NK-92 treated with Interleukin-12 subunit alpha and Interleukin-12 subunit beta, amount 100 ng/mL, for 24 hours (cell line): ENCODE measurements at places on chromosomes 1 and 21.

- DNase-seq: no peak
Observed at GRCh38 chr1:110341146-110341871, 2.1 kb downstream of the RBM15 start.

DNA sequence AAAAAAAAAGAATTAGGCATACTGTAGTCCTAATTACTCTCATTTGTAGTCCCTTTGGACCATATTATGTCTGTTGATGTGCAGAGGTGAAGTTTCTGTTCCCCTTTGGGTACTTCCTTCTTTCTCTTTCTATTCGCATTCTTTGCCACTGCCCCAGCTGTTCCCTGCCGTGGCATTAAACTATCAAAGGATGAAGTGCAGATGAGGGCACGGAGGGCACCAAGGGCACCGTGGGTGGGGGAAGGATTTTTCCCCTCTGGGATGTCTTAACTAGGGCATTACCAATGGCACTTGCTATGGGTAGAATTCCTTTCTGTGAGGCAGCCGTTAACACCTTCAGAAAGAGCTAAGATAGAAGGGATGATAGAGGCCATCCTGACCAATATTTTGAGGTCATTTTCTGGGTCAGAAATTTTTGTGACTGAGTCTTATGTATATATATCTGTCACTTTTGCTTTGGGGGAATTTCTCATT is 4.9 kb upstream of the MAPKAPK2 start:
- no peak for DNase-seq

DNA sequence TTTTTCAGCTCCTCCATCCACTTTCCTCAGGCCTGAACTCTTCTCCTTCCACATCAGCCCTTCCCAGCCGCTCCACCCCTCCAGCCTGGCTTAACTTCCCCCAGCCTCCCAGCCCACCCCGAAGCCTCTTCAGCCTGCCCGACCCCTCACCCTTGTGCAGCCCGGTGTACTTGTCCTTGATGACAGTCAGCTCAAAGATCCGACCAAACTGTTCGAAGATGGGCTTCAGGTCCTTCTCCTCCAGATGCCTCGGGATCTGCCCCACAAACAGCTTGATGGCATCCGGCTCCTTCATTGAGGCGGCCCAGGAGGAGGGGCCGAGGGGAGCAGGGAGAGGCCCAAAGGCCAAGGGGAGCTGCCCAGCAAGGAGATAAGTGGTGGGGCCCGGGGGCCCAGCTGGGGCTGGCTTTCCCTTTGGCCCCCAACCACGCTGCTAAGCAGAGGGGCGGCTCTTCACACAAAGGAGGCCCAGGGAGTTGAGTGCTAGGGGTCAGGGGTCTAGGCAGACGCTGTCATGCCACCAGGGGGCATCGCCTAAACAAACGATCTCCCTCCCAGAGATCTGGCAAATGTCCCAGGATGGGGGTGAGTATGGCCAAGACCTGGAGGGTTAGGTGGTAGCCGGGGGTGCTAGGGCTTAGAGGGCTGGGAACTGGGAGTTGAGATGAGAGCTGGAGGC is 738 bp downstream of the CELF3 start:
- no peak for DNase-seq

DNA sequence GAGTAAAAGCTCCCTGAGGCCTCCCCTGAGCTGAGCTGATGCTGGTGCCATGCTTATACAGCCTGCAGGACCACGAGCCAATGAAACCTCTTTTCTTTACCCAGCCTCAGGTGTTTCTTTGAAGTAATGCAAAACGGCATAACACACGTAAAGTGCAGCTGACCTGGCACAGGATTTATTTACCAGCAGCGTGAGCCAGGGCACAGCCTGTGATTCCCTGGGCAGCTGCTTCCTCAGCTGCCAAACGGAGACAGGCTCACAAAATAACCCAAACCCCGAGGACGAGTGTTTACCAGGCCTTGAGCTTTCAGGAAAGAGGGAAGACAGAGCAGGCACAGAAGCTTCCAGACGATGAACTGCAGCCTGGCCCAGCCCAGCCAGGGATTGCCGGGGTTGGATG is 120.6 kb upstream of the ARHGEF16 start:
- no peak for DNase-seq

DNA sequence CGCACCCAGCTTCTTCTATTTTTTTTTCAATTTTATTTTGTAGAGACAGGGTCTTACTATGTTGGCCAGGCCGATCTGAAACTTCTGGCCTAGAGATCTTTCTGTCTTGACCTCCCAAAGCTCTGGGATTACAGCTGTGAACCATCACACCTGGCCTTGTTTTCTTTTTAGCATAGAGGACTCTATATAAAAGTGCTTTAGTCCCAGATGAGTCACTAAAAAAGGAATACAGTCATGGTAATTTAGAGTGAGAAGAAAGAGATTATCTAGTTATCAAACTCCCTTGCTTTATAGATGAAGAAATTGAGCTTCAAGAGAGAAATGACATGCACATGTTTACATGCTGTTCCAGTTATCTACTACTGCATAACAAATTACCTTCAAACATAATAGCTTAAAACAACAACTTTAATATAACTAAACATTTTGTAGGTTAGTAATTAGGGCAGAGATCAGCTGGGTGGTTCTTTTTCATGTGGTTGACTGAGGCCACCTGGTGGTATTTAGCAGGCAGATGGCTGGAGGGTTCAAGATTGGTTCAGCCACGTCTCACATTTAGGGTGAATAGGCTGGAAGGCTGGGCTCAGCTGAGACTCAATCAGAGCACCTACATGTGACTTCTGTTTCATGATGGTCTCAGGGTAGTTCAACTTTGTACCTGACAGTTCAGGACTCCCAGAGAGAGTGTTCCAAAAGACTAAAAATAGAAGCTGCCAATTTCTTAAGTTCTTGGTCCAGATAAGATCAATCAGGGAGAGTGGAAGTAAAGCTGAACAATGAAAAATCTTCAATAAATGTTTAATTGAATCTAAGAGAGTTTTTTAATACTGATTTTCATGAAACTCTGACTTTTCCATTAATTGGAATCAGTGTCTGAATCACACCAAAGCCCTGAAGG is 16.9 kb upstream of the MTF2 start:
- peak; percentile 6 for DNase-seq

DNA sequence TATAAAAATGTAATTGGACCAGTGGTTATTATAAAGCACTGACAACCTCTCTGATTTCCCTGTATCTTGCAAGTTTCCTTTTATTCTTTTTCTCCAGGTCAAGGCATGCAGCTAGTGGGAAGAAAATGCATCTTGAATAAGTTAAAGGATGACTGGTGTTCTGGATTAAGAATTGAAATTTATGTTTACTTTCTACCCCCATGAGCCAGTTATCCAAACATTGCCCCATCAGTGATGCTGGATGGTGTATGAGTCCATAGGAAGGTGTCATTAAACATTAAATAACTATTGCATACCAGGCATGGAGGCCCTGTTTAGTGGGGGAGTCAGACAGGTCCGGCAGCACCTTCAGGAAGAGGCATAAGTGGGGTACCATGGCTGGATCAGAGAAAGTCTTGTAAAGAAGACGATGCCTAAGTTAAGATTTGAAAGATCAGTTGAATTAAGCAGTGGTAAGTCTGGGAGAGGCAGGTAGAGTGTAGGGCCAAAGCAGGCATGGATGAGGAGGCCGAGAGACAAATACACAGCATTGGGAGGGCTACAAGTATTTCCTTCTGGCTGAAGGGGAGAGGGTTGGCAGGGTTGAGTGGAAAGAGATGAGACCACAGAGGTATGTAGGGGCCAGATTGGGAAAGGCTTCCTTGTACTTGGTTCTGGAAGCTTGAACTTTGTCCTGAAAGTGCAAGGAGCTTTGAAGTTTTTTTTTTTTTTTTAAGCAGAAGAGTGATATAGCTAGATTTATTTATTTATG is 5.7 kb downstream of the SZRD1 start:
- no peak for DNase-seq

- DNase-seq: no peak
Observed at GRCh38 chr1:232416026-232416568, 213.8 kb downstream of the SIPA1L2 start.
